Caco-2 (cell line): ENCODE measurements at places on chromosomes 7 and 10. TPM values are rescaled to one million over a fixed set of nuclear protein-coding genes. Genes with fewer than 3 reads are reported as not detected.

Gene PTPN20
- total RNA-seq: not detected in 2 replicates

Gene CYP26C1
- total RNA-seq: 0.09 and 0.16 TPM in 2 replicates

DNA sequence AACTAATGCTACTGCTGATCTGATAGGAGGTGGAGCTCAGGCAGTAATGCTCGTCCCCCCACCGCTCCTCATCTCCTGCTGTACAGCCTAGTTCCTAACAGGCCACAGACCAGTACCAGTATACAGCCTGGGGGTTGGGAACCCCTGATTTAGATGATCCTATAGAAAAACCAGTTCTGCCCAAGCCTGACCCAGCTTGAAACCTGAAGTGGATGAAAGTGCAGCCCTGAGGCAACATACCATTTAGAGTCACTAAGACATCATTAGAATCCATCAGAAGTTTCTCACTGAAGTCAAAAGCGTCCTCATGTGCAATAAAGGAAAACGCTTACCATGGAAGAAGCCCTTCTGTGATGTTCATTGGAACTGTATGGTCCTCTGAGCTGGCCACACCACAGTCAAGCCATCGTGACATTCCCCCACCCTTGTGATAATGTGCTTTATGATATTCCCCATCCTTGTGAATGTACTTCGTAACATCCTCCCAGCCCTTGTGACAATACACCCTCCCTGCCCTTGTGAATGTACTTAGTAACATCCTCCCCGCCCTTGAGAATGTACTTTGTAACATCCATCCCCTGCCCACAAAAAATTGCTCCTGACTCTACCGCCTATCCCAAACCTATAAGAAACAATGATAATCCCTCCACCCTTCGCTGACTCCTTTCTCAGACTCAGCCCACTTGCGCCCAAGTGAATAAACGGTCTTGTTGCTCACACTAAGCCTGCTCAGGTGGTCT, 65.9 kb upstream of the HECTD2 start:
- no peak overlapping the region for H3K4me3 ChIP-seq
- H3K4me1 ChIP-seq: no peaks in the 10 kb centered on the region
- DNase-seq: no peak
- H3K27ac ChIP-seq: no peak overlapping the region
- no peaks in the 10 kb centered on the region for H3K36me3 ChIP-seq

DNA sequence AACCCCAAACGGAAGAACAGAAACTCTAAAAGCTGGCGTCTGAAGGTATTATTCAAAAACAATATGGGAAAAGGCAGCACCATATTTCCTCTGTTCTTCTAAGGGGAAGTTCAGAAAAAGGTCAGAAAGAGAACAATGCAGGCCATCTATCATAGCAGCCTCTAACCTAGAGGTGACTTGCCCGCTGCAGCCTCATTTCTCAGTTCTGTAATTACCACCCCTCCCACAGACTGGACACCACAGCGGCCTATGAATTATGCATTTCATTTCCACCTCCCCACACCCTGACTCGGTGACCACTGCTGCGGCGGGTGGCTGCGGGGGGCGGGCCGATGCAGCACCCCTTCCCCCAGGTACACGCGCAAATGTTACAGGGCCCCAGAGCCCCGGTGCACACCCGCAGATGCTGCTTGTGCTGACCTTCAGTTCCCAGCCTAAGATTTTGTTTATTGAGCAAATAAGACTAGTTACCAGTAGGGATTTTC, 125.5 kb downstream of the CLEC2L start:
- no peak for DNase-seq
- 0 out of 2 replicates have a peak, but pooled peaks cover 7% of the 10 kb centered on the region for H3K4me1 ChIP-seq
- H3K27ac ChIP-seq: peak overlapping the region; percentile 72
- H3K4me3 ChIP-seq: no peak overlapping the region
- H3K36me3 ChIP-seq: no peaks in the 10 kb centered on the region

DNA sequence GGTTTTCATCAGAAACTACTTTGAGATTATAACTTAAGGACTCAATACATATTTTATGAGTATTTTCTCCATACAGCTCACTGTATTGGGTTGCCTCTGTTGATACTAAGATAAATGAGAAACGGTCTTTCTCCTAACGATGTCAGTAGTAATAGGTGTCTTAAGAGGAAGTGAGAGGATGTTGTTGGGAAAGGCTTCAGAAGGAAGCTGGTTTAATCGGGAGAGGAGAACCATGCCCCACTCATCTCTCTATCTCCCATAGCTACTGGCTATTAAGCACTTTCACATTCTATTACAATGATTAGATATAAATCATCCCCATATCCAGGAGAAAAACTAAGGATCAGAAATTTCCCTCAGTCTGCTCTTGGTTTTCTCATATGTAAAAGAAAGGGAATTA, 2.0 kb downstream of the CLEC5A start:
- no peaks in the 10 kb centered on the region for H3K4me1 ChIP-seq
- no peaks in the 10 kb centered on the region for H3K27me3 ChIP-seq
- no peak overlapping the region for H3K27ac ChIP-seq
- H3K4me3 ChIP-seq: no peak overlapping the region
- no peaks in the 10 kb centered on the region for H3K36me3 ChIP-seq

DNA sequence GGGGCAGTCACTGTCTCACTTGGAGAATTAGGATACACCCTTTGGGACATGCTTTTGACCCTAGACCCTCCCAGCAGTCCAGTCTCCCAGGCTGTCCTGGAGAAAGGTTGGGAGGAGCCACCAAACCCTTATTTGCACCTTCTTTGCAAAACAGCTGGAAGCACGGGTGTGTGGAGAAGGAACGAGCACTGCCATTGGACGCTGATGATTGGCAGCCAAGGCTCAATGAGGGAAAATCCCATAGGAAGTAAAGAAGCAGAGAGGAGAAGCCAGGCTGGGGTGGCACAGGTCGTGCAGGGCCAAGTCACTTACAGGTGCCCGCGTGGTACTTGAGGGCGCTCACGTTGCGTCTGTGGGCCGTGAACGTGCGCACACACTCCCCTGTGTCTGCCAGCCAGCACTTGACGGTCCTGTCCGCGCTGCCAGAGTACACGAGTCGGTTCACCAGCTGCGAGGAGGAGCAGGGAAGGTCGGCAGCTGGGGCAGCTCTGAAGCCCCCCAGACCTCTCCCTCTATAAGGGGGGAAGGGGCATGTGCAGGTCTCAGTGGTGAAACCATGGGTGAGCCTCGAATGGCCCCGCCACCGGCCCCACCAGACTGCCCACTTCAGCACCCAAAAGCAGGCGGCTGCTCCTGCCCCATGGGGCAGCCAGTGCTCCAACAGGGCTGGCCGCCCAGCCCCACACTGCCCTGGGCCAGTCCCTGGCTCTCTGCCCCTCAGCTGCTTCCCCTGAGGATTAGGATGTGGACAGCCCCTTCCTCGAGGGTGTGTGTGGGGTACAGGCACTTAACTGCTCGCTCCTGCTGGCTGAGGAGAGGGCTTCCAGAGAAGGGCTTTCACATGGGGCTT, 24.8 kb downstream of the WDR86 start:
- H3K36me3 ChIP-seq: no peaks in the 10 kb centered on the region
- no peaks in the 10 kb centered on the region; the same call in 1 of the 2 replicates for H3K27me3 ChIP-seq
- no peak overlapping the region for H3K4me3 ChIP-seq
- peaks cover 11% of the 10 kb centered on the region for H3K4me1 ChIP-seq
- no peak overlapping the region for H3K27ac ChIP-seq
